ENCODE measurements at places on chromosomes 6 and 20.
A peak's percentile ranks its signal among the peaks of the same experiment; 100 is the strongest.

GRCh38 chr20:1934721-1935573 is 39.7 kb downstream of the SIRPA start:
- DNase-seq, result no peak

GRCh38 chr20:51526754-51527153 is 15.8 kb downstream of the NFATC2 start:
- DNase-seq, result no peak

DNA sequence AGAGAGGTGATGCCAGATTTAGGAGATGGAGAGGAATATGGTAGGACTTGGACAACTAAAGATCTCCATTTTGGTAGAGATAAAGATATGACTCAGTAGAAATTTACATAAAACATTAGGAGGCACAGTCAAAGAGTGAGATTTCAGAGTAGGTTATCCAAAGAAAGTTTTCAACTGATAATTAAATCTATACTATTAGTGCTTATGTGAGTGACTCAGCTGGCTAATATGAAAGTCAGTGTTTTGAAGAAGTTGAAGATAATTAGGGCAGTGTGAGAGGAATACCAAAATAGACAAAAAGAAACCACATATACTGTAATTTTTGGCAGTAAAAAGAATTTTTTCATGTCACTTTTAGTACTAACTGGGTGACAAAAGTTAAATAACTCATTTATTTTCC is 712.8 kb upstream of the HS3ST5 start:
- DNase-seq, result no peak

DNA sequence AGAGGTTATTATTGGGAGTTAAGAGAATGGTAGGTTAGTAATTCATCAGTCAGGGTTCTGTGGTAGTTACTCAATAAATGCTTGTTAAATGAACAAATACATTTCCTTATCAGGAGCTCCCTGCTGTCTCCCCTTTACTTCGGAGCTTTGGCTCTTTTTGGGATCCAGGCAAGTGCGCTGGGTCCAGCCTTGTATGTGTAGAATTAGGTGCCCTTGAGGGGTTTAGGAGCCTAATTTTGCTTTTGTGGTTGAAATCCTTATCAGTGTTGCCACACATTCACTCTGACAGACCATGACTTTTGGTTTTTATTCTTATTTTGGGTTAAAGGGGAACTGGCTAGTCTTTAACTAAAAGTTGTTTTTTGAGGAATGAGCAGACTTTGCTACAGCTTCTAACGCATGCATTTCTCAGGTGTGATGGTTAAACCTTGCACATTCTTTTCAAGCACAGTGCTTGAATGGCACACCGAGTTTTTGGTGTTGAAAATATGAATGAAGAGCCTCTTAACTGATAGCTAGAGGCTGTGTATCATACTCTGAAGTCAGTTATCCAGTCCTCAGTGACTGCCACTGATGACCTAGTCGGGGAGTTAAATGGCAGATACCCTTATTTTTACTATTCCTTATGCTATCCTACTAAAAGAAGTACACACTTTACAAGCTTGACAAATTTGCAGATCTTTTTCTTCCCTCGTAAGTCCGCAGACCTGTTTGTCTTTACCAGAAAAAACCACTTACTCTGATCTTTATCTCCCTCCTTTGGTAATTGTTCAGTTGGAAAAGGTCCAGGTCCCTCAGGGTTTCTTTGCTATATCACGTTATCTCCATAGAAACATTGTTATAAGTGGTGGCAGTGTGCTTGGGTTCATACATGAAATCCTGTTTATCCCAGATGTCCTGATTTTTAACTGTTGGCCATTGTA is 50.7 kb upstream of the PLCG1 start:
- DNase-seq, result peak; percentile 95

DNA sequence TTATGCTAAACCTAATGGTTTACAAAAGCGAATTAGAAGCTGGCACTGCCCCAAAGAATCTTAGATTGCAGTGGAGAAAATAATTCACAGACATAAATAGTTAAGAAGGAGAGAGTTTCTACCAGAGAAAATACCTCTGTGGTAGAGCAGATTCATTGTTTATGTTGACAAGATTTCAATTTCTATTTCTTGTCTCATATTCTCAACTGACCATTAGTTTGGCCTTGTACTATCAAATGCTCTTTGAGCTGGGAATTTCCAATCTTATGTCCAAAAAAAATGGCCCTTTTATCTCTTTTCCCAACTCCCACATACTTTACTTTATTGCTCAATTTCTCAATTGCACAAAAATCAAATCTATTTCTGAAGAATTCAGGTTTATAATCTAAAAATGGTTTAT is 804.1 kb upstream of the CITED2 start:
- no peak for DNase-seq

- no peak for DNase-seq
These were observed 1.2 kb downstream of the CENPW start for GRCh38 chr6:126341126-126341525.

DNA sequence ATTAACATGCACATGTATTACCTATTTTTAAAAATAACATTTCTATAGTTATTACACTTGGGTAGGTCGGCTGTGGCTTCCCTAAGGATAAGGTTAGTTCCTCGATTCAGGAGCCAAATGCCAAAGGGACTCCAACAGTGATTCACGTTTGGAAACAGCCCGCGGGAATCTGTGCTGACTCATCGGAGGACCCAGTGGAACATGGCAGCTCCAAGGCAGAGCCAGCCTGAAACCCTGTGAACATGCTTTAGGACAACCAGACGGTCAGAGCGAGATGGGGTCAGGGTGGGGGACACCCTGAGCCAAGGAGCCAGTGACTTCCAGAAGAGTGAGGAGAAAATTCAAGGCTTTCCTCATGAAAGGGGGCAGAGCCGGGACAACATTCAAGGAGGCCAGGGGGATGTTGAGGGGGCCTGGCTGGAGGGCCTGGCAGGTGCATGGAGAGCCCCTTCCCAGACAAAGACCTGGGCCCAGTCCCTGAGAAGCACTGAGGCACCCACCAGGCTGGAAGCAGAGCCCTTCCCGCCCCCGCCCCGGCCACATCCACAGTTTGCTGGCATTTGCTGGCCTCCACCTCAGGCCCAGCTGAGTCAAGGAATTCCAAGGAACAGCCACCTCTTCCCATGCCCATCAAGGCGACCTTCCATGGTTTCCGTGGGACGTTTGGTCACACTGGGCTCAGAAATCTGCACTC is 133.2 kb downstream of the SNX5 start:
- DNase-seq, result no peak

- no peak for DNase-seq
These were observed 17.4 kb downstream of the HSF2 start for GRCh38 chr6:122416825-122417224.

GRCh38 chr6:36039112-36039511 is 11.5 kb downstream of the MAPK14 start:
- no peak for DNase-seq

- no peak for DNase-seq
These were observed 243.1 kb downstream of the ALDH8A1 start for GRCh38 chr6:134706806-134707205.
